ENCODE measurements at places on chromosomes 6 and 20.

GRCh38 chr20:11894062-11894461, 23.6 kb upstream of the BTBD3 start:
- DNase-seq, result no peak

DNA sequence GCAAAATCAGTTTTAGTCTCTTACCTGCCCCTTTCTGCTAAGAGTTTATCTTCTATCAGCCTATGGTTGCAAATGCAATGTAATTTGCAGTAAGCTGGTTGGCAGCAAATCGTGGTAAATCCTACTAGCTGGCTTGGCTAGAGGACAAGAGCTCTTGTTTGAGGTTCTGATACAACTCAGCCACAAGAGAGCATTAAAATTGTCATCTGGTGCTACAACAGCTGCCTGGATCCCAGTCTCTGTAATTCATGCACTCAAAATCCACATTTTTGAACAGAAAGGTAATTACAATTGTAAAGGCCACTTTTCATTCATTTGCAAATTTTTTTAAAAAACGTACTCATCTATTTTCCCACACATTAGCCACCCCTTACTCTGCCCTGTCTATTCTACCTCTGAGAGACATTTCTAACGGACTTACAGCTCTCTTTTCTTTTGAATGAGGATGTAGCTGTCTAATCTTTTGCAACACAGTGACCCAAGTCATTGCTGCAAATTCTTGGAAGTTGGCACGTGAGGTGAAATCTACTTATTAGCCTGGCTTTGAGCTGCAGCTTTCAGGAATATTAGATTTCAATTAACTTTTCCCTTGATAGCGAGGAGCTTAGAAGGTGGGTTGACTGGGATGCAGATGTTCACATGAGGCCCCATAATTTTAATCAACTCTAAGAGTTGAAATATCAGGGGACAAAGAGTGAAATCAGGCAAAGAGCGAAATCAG, 54.0 kb upstream of the FAM184A start:
- no peak for DNase-seq

DNA sequence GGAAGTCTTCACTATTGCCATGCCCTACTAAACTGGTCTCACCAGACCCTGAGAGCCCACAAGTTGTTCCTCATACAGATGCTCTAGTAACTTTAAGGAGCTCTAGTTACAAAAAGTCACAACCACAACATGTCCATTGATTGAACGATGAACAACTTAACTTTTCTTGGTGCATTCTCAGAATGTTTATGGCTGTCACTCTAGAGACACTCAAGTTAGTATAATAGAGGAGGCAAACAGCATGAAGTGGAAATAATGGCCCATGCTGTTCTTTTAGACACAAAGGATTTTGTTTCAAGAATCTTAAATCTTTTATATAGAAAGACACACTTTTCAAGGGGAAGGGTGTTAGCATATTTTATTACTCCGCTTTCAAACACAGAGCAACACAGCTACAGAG, 934.4 kb downstream of the HACE1 start:
- no peak for DNase-seq

DNA sequence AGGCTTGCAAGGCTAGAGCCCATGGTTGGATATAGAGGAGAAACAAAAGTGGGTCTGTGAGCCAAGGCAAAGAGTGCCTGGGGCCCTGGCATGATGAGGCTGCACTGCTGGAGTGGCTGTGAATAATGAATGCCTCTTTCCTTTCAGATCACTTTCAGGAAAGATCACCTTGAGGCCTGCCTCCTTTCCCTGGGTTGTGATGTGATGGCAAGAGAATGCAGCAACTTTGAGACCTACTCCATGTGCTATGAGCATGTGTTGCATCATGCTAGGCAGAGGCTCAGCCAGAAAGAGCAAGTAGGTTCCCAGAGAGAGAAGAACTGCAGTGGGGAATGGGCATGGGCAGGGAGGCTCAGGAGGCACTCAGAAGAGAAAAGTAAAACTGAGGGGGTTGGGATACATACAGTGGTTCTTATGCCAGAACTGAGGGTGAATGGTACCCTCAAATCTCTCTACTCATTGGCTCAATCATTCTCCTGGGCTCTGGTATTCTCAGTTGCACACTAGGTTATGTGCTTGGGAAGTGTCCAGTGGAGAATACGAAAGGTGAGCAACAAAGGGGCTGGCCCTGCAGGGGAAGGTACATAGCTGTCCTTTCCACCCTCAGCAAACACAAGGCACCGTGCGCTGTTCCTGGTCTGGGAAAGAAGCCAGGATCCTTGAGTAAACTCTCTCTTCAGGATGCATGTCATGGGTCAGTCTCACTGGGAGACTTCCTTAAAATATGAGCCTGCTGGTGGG, 45.9 kb downstream of the CD164 start:
- no peak for DNase-seq

GRCh38 chr20:56663660-56664059, 34.6 kb downstream of the TFAP2C start:
- no peak for DNase-seq

DNA sequence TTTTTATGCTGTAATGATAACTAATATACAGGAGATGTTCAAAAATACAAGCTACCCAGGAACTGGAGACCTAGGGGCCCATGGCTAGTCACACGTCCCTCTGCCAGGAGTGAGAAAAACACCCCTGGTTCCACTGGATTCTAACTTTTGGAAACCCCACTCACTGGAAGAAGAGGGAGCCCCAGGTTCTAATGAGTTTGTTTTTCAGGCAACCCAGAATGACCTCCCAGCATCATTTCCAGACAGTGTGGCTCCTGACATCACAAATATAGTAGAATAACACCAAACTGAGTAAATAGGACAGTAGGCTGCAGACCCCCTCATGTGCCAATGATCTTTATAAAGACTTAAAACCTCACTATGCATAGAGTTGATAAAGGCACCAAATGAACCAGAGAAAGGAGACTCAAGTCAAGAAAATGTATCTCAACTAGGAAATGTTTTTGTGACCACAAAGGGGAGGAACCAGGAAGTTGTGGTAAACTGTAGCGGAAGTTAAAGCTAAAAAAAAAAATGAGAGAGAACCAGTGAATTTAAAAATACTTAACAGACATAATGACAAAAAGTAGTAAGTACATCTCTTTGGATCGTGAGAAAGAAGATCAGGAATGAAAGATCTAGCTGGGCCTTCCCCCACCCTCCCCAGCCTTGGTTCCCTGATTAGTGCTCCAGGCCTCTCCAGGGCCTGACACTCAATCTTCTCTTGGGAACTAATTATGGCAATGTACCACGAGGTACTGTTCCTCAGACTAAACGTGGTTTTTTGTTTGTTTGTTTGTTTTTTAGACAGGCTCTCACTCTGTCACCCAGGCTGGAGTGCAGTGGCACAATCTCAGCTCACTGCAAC, 19.8 kb downstream of the HLA-E start:
- DNase-seq, result no peak

DNA sequence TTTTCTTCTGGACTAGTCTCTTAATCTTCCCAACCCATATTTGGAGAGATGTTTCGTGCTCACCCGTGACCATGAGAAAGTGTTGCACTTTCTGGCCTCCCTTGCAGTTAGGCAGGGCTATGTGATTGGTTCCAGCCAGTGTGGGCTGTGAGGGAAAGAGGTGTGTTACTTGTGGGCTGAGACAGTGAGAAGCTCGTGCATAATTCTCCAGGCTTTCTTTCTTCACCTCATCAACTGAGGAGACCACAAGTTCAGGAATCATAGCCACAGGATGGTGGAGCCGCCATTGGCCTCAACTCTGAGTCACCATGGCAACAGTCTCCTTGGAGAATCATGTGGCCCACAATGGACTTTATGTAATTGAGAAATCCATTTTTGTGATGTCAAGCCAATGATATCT, 57.5 kb upstream of the FUCA2 start:
- no peak for DNase-seq

- no peak for DNase-seq
These were observed 39.8 kb upstream of the MCM9 start for GRCh38 chr6:118974790-118975189.

- no peak for DNase-seq
These were observed 17.8 kb downstream of the PTPRT start for GRCh38 chr20:43171930-43172329.

- DNase-seq, result no peak
These were observed 165.6 kb downstream of the TRIM27 start for GRCh38 chr6:28758046-28758817.

GRCh38 chr6:18676548-18676947, 289.4 kb downstream of the RNF144B start:
- no peak for DNase-seq

DNA sequence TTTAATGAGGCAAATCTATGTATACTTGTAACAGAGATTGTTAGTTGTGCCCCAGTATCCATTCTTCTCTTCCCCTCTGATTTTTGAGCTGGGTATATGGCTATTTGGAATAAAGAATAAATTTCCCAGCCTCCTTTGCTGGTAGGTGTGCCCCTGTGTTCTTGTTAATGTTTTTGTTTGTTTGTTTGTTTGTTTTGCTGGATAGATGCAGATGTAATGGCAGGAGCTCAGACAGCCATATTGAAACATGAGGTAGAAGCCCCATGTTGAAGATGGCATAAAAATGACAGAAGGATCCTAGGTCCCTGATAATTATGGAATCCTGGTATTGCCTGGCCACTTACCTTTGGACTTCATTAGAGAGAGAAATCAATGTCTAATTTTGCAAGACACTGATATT, 19.9 kb upstream of the FKBP5 start:
- no peak for DNase-seq

DNA sequence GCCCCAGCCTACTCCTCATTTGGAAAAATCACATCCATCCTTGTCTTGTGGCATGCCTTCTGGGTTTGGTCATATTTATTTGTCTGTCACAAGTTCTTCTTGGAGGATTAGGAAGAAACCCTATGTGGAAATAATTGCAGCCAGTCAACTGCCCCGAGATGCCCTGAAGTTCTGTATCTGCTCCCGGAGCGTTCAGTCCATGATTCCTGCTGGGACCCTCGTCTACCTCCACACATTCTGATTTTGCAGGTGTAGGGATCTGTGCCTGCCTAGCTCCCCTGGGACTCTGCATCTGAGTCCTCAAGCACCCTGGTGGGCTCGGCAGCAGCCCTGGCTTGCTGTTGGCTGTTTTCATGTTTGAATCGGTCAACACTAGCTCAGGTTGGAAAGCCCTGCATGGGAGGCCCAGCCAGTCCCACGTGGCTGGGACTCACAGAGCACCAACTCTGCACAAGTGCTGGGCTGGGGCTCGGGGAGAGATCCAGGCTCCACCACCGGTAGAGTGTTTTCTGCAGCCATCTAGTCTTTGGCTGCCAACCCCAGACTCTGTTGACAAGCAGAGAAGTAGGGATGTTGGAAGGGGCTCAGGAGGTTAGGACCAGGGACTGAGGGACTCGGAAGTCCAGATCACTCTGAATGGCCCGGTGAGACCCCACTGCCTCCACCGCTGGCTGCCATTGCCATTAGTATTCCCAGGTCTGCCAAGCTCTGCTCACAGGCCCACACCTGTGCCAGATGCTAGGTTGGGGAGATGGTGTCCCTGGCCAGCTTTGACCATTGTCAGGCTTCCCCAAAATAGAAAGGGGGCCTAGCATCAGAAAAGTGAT, 183.5 kb upstream of the CST7 start:
- DNase-seq, result no peak

GRCh38 chr6:108806665-108807064, 41.6 kb upstream of the ARMC2 start:
- DNase-seq, result no peak
